ENCODE measurements at places on chromosomes 16 and 17.

DNA sequence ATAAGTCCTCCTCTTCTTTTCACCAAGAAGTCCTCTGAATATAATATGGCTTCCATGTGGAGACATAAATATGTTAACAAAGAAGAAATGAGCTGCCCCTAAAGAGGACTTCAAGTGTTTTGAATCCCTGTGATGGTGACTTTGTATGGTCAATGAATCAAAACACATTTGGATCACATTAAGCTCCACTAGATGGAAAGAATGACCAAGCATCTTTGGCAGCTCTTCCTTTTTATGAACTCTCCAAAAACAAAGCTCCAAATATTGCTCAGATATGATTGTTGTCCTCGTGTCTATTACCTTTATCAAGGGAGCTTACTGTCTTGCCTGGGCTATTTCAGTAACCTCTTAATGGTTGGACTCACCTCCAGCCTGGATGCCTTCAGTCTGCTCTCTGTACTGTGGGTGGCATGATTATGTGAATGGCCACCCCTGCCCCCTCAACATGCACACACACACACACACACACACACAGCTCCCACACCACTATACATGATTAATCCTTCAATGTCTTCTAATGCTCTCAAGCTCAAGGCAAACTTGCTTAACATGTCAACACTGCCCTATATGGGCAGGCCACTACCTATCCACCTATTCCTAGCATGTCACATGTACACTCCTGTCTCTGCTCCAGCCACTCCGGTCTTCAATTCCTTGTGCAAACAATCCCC lies 346.6 kb upstream of the SALL1 start:
- DNase-seq, result no peak

DNA sequence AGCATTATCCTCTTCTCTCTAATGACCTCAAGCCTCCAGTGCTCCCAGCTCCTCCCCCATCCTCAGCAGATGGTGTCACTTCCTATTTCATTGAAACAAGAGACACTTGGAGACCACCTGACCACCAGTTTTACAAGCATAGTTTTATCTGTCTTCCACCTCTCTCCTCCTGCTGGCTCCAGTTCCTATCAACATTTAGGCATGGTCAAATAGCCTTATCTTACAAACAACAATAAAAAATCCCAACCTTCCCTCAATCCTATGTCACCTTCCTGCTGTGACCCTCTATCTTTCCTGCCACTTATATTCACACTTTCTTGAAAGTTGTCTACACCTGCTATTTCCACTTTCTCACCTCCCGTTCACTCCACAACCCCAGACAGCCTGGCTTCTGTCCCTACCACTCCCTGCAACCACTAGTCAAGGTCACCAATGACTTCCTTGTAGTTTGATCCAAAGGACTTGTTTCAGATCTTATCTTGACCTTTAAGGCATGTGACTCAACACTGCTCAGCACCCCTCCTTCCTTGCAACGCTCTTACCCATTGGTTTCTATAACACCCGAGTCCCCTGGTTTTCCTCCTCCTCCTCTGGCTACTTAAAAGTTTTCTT lies 4.3 kb upstream of the NTN1 start:
- DNase-seq, result no peak

DNA sequence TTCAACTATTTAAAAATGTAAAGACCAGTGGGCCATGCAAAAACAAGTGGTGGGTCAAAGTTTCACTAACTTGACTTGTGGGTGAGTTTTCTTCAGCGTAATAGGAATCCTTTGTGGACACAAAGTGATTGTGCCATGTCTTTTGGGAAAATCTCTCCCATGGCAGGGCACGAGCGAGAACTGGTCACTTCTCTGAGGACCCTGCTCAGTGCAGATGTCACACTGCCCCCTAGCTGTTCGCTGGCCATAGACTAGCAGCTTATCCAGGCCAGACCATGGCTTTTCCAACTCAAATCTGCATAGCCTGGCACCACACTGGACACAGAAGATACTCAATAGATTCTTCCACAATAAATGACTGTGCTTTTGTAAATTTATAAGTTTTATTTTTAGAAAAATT lies 306.0 kb upstream of the CCL2 start:
- DNase-seq, result no peak

GRCh38 chr16:28917095-28917494 lies 7.9 kb downstream of the RABEP2 start:
- no peak for DNase-seq

- no peak for DNase-seq
These were observed 25.3 kb downstream of the RPH3AL start for GRCh38 chr17:327296-327695.

- DNase-seq, result no peak
These were observed 10.4 kb upstream of the HOXB13 start for GRCh38 chr17:48738803-48739526.

DNA sequence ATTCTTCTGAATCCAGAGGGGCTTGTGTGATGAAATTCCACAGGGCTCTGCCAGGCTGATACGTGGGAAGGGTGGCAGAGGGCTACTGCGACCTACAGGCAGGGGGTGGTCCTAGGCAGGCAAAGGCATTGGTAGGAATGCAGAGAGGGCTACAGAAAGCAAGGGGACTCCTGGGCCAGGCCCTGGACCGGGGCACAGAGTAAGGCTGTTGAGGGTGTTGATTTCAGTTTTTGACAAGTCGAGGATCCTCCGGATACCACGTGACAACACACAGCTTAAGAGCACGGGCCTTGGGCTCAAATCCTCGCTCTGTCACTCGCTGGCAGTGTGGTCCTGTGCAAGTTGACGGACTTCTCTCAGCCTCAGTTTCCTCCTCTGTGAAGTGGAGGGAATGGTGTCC lies 19.1 kb upstream of the DOC2B start:
- DNase-seq, result no peak

DNA sequence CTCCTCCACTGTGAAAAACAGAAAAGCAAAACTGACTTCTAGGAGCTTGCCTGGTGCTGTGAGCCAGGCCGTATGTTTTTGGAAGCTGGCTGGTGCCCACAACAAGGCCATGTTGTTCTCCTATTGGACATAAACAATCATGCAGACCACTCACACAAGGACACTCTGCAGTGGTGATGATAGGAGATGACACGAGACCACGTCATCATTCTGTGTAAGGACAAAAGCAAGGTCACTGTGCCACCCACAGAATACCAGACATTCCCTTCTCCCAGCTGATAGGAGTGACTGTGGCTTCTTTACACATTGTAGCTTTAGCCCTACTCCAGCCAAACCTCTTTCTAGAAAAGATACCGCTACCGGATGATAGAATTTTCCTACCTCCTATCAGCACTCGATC lies 47.7 kb upstream of the LCMT1 start:
- DNase-seq, result no peak

DNA sequence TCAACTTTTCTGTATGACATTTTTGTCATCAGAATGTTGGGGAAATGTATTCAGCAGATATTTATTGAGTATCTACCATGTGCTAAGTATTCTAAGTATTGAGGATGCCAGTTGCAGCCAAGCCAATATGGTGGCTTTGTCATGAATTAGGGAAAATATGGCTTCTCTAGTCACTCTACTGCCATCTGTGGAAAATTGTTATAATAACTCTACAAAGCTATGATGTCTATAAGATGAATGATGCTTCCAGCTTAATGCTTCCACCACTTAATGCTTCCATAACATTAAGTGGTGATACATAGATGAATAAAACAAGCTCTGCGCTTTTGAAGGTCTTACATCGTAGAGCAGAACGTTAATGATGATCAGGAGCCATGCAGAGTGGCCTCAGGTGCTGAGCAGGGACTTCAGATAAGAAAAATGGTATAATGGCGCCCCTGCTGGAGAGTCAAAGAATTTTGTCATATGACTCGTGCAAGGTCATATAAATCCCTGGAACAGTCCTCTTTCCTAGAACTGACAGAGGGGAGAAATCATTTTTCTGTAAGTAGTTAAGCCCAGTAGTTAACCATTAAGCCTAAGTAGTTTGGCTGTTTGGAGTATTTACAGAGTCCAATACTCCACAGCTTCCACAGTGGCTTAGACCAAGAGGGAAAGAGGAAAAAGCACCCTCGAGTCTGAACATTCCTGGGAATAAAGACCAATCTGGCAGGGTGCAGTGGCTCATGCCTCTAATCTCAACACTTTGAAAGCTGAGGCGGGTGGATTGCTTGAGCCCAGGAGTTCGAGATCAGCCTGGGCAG lies 2.7 kb upstream of the TMIGD1 start:
- no peak for DNase-seq

- DNase-seq, result no peak
These were observed 44.5 kb downstream of the NDE1 start for GRCh38 chr16:15694499-15694898.

DNA sequence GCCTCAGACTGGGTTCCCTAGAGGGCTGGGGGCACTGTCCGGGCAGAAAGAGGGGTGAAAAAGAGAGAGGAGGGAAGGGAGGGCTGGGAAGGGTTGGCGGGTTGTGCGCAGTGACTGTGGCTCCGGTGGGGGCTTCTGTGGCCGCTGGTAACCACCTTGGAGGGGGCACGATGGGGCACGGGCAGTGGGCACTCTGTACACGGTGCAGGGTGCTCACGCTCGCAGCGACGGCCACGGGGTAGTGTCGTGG lies 588 bp downstream of the PLLP start:
- no peak for DNase-seq

DNA sequence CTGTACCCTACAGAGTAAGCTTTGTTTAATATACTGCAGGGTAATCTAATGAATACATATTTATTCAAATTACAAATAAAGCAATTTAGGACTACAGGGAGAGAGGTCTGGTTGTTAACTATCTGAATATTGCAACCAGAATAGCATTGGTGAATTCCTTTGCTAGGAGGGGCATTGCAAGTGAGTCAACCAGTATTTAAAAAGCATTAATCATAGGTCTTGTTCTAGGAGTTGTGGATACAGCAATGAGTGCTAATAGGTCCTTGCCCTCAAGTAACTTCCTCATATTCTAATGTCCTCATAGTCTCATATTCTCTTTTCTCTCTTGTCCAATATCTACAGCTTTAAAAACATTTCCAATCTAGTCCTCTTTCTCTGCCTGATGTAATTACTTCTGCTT lies 531.4 kb downstream of the CDH11 start:
- no peak for DNase-seq

DNA sequence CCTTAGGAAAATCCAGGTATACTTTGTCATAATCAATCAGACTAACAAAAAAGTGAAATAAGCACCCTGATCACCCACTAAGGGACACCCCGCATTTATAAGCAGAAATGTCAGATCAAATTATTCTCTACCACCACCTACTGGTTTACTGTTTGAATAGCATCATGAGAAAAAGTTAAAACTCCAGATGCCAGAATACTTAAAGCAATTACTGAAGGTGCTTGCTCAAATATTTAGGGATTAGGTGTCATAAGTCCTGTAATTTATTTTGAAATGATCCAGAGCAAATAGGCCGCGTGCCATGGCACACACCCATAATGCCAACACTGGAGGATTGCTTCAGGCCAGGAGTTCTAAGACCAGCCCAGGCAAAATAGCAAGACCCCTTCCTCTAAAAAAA lies 2.3 kb downstream of the TOP2A start:
- no peak for DNase-seq

DNA sequence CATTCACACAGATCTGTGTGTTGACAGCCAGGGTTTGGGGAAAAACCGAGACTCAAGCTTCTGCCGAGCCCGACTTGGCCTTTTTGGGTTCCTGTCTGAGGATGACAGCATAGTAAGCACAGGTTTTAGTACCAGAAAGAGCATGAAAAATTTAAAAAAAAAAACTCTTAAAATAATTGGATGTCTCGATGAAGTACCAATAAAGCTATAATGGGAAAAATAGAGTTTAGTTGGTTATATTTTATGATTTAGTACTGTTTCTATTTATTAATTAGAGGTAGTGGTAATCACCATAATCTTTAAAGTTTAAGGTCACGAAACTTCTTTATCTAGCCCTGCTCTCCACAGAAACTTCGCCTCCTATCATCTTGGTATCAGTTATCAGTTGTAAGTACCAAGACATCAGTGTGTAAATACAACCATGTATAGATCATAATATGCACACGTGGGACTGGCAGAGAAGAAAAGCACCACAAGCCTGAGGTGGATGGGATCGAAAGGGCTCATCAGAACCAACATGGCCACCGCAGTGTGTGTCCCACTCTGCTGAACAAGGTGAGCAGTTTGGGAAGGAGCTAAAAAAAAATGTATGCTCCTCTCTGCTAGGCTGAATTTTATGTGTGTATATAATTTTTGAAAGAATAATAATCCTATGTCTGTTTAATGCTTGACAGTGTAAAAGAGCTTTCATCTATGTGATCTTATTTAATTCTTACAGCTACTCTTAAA lies 14.4 kb upstream of the EEF2K start:
- no peak for DNase-seq

DNA sequence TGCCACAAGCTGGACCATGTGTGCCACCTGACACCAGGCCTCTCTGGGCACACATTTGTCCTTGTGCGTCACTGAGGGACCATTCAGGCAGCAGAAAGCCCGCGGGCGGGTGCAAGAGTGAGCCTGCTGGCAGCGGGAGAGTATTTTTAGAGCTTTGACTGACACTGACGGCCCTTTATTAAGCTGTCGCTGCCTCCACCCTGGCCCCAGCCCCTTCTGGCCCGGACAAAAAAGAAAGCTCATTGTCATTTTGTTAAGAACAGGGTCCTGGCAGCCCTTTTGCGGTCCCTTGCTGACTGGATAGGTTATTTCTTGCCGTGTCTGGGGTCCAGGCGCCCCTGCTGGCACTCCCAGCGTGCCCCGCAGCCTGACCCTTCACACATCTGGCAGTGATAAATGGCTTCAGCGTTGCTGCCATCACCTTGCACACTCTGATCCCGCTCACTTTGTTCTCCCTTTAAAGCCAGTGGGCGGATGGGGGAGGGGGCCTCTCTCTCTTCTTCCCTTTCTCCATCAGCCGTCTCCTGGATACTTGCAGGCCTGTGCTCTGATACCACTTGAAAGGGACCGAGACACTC lies 78.4 kb upstream of the NKD1 start:
- no peak for DNase-seq

DNA sequence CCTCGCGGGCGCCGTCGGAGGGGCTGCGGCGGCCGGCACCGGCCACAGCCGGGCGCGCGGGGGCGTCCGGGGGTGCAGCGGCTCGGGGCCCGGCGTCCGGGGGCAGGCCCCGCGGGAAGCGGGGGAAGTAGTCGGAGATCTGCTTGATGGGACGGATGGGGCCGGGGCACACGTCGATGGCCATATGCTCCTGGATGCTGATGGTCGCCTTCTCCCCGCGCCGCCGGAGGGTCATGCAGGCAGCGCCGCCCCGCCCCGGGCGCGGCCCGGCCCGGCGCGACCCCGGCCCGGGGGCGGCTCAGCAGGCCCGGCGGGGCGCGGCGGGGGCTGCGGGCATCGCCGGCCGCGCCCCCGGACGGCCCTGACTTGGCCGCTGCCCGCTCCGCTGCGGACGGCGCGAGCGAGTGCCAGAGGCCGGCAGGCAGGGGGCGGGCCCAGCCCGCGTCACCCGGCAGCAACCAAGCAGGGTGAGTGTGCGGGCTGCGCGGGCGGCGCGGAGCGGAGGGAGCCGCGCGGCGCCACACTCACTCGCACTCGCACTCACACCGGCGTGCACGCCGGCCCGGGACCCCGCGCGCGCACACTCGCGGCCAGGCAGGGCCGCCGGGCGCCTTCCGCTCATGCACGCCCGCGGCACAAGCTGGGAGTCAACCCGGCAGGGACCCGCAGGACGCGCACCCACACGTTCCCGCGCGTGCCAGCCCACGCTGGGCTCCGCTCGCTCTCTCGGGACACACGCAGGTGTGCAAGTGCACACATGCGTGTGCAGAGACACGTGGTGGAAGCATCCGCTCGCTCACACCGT lies at the start of gene DOC2B:
Gene DOC2B (minus strand): TSS at position 406 of the 805 bp plus-strand sequence. CDS start 171 bp downstream, at position 235.
- DNase-seq, result no peak
